ENCODE measurements at places on chromosomes 5 and 9.

GRCh38 chr5:168317521-168318147 lies 26.2 kb downstream of the WWC1 start:
- peak; percentile 25 for DNase-seq

- DNase-seq = no peak
Measured at GRCh38 chr5:132637241-132637640, 20.7 kb upstream of the IL13 start.

DNA sequence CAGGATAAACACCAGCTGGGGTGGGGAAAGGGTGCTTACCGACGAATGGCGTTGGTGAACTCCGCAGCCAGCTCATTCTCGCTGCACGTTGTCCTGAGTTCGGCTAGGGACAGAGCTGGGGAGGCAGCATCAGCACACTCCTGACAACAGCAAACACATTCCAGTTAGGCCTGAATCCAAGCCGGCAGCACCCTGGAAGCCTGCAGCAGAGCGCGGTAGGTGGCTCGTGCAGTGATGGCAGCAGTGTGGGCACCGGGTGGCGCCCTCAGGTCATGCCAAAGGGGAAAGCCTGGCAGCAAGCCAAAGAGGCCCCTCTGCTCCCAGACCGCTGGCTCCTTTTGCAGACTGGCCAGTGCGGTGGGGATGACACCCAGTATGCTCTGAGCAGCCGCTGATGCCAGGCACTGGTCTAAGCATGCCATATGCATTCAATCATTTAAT lies 66.9 kb downstream of the DCP2 start:
- no peak for DNase-seq

DNA sequence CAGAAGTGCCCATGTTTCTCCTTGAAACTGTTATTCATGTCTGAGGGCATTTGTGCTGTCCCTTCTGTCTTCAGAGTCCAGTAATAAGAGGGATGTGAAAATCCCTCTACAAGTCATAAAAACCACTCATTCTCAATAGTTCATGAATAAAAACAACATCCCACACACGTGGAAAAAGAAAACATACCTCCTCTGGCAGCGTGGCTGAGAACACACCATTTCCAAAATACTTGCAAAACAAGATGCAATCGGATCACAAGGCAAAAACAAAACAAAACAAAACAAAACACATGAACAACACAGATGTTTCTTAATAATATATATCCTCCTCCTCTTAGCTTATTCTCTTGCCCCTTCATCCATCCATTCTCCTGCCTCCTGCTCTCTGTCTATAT lies 71.0 kb upstream of the EQTN start:
- no peak for DNase-seq

- no peak for DNase-seq
Measured at GRCh38 chr5:150541895-150542294, 34.0 kb downstream of the NDST1 start.

GRCh38 chr9:124088476-124088837 lies 76.9 kb downstream of the LHX2 start:
- no peak for DNase-seq

DNA sequence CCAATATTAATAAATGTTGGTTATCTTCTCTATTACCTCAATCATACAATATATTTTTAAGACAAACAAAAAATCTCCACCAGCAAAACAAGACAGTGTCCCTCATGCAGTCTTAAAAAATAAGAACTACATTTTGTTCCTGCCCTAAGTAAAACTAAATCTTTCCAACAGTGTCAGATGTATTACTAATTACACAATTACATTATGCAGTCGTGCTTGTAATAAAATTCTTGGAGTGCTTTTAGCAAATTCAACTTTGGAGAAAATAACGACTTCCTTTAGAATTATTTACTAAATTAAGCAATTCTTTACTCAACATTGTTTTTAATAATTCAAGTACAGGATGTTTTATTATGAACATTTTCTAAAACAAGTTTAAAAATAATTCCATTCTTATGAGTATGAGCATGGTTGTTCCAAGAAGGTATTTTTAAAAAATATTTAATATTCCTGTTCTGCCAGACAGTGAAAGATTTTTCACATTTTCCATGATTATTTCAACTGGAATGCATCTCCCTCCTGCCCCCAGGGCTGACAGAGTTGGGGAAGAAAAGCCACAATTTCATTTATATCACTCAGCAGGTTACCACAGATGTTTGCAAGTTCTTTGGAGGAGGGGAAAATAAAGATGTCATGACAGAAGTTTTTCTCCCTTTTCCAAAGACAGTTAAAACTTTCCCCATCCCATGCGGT lies 137.9 kb downstream of the FAM114A2 start:
- DNase-seq = no peak

DNA sequence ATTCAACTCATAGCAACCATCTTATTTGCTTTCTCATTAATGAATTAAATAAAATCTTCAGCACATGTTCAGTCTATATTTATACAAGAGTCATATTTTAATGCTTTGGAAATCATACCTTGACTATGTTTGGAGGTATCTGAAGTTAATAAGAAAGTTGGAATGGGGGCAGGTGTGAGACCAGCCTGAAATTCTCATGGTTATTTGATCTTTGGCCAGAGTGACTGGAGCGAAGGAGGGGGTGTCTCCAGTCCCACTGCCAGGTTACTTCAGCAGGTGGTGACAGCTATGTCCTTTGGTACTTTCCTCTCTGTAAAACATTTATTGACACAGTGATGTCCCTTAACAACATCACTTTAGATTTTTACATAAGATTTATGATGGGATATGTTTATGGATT lies 318.1 kb upstream of the SGCD start:
- DNase-seq = no peak

- DNase-seq = no peak
Measured at GRCh38 chr5:113281194-113281593, 153.6 kb downstream of the TSSK1B start.

DNA sequence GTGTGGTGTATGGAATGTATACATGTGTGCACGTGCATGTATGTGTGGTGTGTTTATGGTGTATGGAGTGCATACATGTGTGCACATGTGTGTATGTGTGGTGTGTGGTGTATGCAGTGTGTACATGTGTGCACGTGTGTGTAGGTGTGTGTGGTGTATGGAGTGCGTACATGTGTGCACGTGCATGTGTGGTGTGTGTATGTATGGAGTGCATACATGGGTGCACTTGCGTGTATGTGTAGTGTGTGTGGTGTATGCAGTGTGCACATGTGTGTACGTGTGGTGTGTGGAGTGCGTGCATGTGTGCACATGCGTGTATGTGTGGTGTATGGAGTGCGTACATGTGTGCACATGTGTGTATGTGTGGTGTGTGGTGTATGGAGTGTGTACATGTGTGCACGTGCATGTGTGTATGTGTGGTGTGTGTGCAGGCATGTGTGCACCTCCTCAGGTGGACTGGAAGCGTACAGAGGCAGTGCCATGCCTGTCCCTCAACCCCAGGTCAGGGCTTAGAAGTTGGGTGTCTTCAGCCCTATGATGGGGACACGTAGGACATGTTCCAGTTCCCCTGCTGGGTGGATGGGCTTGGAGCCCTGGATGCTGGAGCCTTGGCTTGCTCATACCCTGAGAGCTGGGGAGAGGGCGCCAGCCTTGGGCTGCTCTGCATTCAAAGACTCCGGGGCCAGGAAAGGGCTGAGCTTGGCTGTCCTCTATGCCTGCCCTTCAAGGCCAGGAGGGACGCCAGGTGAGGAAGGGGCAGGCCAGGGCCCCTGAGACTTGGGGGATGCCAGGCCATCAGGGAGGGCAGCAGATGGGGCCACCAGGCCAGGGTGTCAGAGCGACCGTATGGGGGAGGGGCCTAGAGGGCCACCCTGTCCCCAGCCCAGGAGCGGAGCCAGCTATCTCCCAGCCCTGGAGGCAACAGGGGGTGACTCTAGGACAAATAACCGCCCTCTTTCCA lies 12.2 kb downstream of the MYMK start:
- no peak for DNase-seq

DNA sequence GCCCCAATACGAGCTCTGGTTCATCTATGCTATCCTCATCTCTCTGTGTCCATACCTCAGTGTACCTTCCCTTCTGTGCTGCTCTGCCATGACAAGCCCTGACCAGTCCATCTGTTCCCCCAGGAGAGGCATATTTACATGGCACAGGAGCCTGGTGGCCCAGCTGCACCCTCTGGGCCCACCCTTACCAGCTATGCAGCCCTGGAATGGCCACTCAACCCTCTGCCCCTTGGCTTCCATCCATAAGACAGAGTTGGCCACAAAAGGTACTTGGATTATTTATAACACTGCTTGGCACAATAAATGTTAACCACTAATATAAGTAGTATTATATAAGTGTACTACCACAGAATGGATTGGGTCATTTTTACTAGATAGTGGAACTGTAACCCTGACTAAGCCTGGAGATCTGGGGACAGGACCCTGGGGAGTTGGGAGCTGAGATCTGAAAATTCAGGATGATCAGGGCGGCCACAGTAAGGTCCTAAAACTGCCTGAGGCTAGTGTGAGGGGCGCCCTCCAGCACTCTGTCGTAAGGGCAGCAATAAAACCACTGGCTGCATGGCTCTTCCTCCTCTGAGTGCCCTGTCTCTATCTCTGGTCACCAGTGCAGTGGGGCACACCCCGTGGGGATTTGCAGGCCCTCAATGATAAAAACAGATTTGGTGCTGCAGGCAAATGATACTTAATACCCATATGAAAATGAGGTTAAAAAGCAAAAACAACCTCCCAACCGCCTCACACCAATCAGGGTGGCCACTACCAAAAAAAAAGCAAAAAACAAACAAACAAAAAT lies 65.8 kb downstream of the SEMA4D start:
- no peak for DNase-seq

DNA sequence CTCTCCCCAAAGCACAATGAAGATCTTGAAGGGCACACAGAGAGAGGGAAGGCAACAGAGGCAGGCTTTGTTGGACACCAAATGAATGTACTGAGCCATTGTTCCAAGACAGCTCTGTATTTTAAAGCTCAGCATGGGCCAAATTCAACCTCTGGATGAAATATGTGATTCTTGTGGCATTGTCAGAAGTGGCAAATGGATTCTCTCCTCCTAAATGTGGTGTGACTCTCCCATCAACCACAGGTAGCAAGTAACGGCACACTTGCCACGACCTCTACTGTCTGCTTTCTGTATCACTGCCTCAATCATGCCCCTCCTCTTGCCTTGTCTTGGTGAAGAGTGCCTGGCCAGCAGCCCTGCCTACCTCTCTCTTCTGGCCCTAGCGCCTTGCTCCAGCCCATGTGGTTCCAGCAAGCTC lies 6.1 kb upstream of the MOB3B start:
- DNase-seq = no peak

- DNase-seq = no peak
Measured at GRCh38 chr5:157107508-157107907, 1.3 kb downstream of the HAVCR2 start.

DNA sequence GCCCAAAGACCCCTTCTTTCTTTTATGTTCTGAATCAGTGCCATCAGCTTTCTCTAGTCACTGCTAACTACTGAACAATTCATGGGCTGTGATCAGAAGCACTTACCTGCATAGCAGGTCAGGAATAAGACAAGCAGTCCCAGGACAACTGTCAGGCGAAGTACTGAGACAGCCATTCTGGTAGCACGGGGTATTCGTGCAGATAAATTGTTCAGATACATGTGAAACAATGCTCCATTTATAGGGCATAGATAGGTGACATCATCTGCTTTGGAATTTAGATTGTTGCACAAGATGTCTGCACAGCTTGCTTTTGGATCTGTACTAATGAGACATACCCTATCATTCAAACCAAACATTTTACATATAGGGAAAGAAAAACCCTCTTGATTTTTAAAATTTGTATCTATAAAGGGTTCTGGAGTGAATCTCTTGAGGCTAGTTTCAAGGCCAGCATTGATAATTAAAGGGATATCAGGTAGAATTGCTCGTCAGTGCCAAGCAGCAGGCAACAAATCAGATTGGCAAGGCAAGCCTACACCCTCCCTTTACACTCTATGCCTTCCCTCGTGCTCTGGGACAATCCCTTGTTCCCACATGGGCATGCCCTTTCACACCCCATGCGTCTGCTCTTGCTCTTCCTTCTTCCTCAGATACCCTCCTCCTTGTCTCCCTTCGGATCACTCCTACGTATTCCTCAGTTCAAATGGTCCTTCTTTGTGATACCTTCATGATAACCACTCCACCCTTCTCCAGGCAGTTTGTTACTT lies at the start of gene C5orf46:
Gene C5orf46, minus strand, starts transcription at position 213 of the 770 bp plus-strand sequence. Its CDS starts 37 bp downstream, at position 176.
- DNase-seq = no peak

GRCh38 chr5:109453251-109453650 lies 43.5 kb upstream of the PJA2 start:
- DNase-seq = no peak

DNA sequence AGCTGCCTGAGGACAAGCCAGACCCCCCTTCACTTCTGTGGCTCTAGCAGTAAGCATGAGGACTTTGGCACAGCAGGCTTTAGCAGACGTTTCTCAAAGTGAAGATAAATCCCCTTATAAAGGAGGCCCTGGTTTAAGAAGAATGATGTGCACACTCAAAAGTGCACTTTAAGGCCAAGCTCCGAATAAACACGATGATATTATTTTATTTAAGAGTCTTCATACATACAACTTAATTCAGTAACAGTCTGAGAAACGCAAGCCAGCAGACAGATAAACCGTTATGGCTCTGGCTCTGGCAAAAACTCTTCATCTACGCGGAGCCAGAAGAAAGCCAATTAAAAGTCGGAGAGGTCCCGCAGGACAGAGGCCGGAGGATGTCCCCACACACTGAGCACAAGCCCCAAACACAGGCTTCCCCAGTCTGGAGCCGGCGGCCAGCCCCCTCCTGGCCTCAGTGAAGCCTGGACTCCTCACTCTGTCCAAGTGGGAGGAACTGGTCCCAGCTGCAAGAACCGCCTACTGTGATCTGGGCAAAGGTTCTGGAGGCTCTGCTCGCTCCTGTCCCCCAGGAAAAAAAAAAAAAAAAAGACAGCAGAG lies 44.6 kb downstream of the ADAMTS2 start:
- DNase-seq = no peak

GRCh38 chr5:87410931-87411330 lies 1.8 kb downstream of the CCNH start:
- DNase-seq = no peak

GRCh38 chr5:500491-500890 lies 23.8 kb downstream of the SLC9A3 start:
- DNase-seq = no peak

DNA sequence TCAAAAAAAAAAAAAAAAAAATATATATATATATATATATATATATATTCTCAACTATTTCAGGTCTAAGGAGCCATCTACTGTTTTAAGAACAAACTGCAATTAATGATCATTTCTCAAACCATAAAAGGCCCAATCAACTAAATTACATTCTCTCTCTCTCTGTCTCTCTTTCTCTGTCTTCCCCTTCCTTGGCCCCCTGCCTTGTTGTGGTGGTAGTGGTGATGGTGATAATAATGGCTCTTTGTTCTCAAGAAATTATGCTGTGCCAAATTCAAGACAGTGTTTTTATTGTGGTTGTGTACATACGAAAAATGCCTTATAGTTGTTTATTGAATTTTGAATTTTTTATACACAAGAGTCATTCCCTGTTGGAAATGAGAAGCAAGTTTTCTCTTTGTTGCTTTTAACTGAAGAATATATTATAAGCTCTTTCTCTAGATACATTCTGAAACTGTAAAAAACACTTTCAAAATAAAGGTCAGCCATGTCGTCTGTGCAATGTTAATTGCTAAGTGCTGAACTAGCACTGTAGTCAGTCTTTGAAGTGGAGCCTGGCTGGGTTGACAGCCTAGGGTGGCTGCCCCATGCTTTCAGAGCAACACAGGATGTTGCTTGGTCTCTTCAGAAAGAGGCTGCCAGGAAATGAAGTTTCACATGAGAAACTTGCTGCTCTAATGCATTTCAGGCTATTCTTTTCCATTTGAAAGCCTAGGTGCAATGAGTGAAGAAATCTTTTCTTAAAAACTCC lies 96.0 kb downstream of the HINT1 start:
- peak; percentile 5 for DNase-seq
